Stimulated activated CD4-positive, alpha-beta T cell treated with anti-CD3 and anti-CD28 coated beads, Interleukin-12 subunit alpha, Interleukin-12 subunit beta, amount 100 ng/mL, for 24 hours (primary cell): ENCODE measurements at places on chromosomes 2 and 18.

DNA sequence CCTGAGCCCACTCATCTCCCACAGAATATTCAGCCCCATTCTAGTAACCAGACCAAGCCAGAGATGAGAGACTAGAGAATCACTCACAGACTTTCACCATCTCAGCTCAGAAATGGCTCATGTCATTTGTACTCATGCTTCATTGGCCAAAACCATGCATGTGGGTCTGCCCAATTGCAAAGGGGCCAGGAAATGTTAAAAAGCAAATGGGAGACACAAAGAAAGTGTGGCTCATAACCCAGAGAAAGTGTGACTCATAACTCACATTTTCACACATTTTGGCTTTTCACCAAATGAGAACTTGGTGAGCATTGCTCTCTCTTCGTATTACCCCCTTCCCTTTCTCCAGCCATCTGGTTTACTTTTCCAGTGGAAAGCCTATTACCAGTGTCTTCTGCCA lies 66.2 kb downstream of the MDH1 start:
- no peak for DNase-seq

- DNase-seq: no peak
Observed at GRCh38 chr2:94999431-94999883, 26.1 kb upstream of the MAL start.

DNA sequence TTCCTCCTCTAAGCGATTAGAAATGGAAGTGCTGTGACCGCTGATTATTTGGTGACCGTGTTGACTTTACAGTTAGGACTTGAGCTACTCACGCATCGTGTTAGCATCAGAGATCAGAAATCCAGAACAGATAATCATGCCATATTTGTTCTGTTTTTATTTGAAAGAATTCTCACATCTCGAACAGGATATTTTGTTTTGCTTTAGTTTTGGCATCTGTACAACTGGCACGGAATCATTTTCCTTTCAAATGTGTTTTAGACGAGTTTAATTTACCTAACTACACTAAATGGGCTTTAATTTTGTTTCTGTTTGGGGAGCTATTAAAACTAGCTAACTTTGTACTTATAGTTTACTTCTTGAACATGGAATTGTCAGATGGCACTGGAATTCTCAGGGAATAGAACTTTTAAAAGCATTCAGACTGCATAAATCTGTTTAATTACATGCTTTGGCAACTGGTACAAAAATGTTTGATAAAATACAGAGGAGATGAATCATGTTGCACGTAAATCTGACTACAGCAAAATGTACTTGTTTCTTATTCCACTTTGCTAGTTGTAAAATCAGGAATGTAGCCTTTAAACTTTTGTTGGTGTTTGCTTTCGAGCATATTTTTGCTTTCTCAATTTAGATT lies 1.4 kb downstream of the ITPRID2 start:
- DNase-seq: no peak

DNA sequence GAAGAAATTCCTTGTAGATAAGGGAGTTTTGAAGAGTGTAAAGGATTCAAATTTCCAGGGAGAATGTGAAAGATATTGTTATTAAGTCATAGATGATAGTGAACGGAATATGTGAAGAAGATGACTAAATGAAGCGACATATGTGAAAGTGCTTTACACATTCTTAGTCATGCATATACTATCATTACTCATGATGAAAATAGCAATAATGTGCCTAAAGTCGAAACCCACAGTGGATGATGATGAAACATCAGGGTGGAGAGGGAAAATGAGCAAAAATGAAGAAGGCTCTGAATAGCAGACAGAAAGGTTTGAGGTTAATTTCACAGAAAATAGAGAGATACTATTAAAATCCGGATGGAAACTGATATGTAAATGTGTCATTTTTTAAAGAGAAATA lies 1237.1 kb downstream of the LRP1B start:
- DNase-seq: no peak

GRCh38 chr18:60596928-60597327 lies 224.4 kb upstream of the MC4R start:
- DNase-seq: no peak

DNA sequence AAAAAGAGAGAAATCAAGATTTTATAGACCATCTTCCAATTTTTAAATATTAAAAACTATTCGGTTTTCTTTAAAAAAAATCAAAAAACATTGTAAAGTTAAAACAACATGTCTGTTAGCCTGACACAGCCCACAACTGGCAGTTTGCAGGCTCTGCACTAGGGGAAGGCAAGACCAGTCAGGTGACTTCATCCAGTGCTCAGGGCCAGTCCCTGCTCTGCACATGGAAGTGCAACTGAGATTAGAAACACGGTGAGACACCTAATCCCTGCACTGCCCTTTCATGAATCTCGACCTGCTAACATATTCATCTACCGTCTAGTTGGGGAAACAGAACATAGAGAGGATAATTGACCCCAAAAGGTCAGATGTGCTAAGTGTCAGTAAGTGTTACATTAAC lies 135.2 kb downstream of the BARD1 start:
- DNase-seq: no peak

GRCh38 chr2:124678043-124678442 lies 653.0 kb downstream of the CNTNAP5 start:
- DNase-seq: no peak

DNA sequence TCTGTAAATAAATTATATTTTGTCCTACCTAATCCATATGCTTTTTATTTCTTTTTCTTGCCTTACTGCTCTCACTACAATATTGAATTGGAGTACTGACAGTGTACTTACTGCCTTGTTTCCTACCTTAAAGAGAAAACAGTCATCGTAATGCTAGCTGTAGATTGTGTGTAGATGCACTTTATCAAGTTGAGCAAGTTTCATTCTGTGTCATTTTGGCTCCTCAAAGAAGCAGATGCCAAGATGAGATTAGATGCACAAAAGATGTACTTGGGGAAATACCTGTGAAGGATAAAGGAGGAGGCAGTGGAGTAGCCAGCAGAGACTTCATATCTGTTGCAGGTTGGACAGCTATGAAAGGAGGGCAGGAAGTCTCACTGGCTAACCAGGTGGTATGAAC lies 145.5 kb downstream of the FTCDNL1 start:
- no peak for DNase-seq

- DNase-seq: no peak
Observed at GRCh38 chr2:241599615-241600014, 37.3 kb downstream of the THAP4 start.

DNA sequence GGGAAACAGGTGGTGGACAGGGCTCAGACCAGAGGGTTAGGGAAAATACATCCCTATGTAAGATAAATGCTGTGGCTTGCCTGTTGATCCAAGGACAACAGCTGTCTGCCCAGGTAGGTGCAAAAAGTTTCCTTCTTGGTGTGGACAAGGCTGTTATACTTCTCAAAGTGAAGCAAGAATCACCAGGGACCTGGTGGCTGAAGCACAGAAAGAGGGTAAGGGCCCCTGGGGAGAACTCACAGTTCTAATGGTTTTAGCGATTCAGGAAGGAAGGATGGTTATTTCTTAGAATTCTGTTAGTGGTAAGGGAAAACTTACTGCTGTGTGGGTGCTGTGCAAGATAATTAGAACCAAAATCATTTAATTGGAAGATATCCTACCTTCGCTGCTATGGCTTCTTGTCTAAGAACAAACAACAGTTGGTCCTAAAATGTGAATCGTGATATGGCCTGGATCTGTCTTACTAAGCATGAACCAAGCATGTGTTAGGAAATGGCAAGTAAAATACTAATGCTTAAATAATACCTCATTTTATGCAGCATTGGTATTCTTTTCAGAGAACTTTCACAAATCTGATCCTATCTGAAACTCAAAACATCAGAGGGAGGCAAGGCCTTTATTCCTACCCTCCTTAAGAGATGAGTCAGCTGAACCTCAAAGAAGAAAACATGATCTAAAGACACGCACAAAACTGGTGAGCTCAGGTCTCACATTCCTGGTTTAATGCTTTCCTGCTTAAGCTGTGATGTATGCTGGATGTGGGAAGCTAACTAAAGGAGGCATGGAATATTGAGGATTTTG lies 159.2 kb upstream of the THUMPD2 start:
- DNase-seq: no peak

GRCh38 chr2:101474731-101475384 lies at the start of gene RFX8:
Gene RFX8 (minus strand): TSS chr2:101475112. CDS start chr2:101466848, 8,264 bp downstream.
- DNase-seq: peak; percentile 45

- no peak for DNase-seq
Observed at GRCh38 chr2:195451160-195451559, 205.9 kb upstream of the SLC39A10 start.

- no peak for DNase-seq
Observed at GRCh38 chr2:176455816-176456291, 186.6 kb downstream of the MTX2 start.

- no peak for DNase-seq
Observed at GRCh38 chr2:17306706-17307105, 211.5 kb downstream of the RAD51AP2 start.

DNA sequence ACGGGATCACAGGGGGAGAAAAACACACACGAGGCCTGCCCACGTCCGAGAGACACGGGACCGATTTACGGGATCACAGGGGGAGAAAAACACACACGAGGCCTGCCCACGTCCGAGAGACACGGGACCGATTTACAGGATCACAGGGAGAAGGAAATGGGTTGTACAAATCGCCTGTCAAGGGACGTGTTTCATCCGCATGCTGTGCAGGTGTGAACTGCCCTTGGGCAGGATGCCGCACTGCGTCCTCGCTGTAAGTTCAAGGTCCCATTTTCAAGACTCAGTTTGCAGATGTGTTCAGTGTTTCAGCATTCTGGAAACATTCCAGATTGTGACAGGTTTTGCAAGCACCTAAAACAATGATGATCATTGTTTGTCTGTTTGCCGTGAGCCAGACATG lies 2.3 kb upstream of the KCNG2 start:
- DNase-seq: no peak

DNA sequence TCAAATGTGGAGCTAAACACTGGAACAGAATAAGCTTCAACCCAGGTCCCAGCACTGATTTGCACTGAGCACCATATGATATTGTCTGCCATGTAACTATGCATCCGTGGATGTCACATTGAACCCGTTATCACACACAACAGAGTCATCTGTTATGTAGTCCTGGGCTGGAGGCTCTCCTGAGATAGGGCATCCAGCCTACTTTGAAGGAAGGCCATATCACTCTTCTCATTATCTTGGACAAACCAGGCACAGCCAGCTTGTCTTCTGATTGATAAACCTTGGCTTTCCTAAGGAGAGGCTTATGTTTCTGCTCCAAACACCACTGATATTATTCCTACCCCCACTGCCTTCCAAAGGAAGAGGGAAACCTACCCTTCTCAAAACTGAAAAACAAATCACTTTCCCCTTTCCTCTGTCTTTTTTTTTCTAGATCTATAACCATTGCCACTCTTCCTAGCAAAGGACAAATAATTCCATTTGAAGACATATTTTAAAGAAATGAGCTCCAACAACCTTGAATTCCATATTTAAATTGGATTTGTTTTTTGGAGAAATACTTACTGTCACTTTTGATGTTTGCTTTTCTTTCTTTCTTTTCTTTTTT lies 16.4 kb downstream of the RSAD2 start:
- DNase-seq: no peak
